ENCODE measurements at places on chromosomes 1 and 21.

GRCh38 chr1:55309786-55310504, 94.8 kb upstream of the USP24 start:
- DNase-seq = no peak

DNA sequence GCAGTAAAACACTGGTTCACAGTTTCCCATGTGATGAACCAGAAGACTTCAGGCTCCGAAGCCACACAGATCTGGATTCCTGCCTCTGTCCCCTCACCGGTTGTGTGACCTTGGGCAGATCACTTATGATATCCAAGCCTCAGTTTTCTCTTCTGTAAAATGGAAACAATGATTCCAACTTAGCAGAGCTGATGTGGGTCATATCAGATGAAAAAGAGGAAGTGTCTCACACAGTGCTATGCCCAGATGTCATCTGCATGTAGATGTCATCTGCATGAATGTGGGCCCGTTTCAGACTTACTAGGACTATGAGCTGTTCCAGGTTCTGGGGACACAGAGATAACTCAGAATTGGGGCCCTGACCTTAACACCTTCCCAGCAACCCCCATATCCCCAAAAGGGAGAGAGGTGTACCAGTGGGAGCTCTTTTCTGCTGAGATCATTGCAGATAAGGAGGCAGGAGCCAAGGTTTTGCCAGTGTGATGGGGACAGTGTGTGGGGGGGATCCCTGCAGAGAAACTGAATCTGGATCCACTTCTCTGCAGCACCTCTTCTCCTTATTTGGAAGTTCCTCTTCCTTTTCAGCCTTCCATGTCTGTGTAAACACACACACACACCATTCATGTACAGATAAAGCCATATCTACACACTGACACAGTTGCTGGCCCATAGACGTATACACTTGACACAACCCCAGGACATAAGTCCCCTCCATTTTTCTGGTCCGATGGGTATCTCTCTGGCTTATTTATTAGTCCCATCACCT, 5.0 kb upstream of the ADGRB2 start:
- no peak for DNase-seq

- no peak for DNase-seq
Observed at GRCh38 chr1:234543442-234544086, 64.6 kb upstream of the TARBP1 start.

DNA sequence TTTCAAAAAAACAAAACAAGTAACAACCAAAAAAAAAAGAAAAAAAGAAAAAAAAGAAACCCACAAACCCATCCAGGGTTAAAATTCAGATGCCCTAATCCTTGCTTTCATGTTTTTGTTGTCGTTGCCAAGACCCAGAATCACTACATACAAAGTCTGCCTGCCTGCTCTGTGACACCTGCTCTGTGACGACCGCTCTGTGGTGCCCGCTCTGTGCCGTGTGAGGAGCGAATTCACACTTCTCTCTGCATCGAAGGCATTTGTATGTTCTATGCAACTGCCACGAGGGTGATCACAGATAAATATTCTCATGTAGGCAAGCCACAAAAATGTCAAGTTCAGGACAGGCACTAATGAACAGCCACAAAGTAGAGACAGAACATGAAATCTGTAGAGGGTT, 178.6 kb downstream of the SLC45A1 start:
- DNase-seq = no peak

- no peak for DNase-seq
Observed at GRCh38 chr1:9900142-9901043, 9.7 kb downstream of the CTNNBIP1 start.

GRCh38 chr1:6111991-6112689, 66.5 kb downstream of the KCNAB2 start:
- DNase-seq = no peak

DNA sequence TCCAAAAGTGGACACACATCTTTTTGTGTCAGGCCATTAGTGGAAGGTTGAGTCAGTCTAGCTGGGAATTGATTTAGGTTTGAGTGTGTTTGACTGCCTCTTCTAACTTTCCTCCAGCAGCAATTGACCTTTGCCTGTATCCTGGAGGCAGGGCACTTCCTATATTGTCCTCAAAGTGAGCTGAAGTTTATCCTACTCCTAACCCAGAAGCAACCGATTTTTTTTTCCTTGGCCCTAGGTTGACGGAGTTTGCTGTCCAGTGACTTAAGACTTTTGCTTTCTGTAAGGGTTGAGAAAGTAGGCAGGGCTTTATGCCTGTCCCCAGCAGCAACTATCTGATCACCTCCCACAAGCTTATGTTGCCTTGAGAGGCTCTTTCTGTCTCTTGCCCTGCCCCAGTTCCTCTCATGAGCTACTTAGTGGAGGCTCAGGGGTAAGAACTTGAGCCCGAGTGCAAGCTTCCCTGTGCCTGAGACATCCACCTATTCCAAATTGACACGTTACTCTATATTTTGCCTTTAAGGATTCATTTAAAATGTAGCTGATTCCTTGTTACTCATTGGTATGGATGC, 30.9 kb downstream of the SLC35F3 start:
- DNase-seq = no peak

GRCh38 chr1:39720094-39720999, 18.3 kb upstream of the PPIE start:
- no peak for DNase-seq

- DNase-seq = no peak
Observed at GRCh38 chr1:157077394-157077793, 22.2 kb downstream of the ETV3L start.

DNA sequence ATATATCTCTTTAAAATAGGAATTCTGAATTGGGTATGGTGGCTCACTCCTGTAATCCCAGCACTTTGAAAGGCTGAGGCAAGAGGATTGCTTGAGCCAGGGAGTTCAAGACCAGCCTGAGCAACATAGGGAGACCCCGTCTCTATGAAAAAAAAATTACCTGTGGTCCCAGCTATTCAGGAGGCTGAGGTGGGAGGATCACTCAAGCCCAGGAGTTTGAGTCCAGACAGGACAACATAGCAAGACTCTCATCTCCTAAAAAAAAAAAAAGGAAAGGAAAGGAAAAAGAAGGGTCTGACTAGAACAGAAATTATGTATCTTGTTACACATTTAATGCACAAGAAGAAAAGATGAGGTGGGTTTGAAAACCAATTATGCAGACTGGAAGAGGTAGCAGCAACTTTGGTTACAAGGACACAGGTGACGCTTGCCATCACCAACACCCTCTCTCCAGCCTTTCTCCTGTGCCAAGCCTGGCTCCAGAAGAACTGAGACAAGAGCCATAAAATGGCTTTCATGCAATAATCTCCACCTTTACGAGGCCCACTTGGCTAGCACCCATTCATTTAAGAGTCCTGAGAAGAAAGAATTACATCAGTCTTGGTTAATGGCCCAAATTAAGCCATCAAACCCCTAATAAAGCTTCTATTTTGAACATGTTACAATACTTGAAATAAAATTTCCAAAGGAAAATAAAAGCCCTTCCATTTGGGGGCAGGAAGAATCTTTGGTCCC, 4.8 kb upstream of the SELENBP1 start:
- DNase-seq = no peak

DNA sequence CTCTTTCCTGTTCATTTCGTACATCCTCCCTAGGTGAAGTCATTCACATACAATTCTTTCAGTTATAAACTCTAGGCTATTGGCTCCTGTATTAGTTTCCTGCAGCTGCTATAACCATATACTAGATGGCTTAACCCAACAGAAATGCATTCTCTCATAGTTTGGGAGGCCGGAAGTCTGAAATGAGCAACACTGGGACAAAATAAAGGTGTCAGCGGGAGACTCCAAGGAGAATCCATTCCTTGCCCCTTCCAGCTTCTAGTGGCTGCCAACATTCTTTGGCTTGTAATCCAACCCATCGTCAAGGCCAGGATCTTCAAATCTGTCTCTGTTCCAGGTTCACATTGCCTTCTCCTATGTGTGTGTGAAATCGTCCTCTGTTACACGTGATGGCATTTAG, 71.3 kb downstream of the TOR3A start:
- DNase-seq = no peak

- no peak for DNase-seq
Observed at GRCh38 chr1:7490576-7490975, 280.5 kb upstream of the VAMP3 start.

DNA sequence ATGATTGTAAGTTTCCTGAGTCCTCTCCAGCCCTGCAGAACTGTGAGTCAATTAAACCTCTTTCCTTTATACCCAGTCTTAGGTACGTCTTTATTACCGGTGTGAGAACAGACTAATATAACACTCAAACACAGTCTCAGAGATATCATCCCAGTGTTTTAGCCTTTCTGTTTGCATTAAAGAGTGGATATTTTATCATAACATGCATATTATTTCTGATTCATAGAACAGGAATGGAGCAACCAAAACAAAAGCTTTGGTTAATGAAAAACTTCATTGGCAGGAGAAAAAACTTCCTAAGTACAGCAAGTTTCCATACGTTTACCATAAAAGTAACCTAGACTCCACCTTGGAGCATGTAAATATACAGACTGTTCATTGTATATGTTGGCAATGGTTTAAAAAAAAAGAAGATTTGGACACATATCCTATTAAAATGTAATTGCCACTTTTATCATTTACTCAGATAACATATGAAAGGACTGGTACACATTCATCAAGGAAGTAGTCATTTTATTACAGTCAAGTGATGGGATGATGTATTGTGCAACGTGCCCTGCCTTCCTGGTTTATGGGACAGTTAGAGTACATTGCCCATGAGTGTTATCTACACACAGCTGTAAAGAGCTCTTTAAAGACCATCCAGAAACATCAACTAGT, 144.8 kb downstream of the ETS2 start:
- DNase-seq = no peak

DNA sequence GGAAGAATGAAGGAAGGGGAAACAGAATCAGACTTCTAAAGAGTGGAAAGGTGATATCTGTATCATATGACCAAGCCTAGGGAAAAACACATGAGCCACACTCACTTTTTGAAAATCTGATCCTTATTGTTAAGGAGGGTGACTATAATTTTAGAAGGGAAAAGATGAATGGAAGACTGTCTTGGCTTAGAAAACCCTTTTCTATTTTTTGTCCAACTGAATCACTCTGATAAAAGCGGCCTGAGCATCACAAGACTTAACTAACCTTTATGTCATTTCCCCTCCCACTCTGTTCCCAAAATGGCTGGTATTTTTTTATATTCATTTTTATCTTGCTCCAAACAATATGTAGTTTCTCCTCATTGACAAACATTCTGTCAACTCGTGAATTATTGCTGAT, 169.8 kb downstream of the C1orf21 start:
- no peak for DNase-seq

GRCh38 chr1:170567214-170567613, 35.2 kb downstream of the GORAB start:
- DNase-seq = no peak
